ENCODE measurements at places on chromosomes 6 and 20.

GRCh38 chr20:57657535-57658446 lies 37.6 kb upstream of the ZBP1 start:
- DNase-seq, result no peak

- DNase-seq, result no peak
Measured at GRCh38 chr6:30020626-30021025, 40.4 kb upstream of the POLR1H start.

- DNase-seq, result no peak
Measured at GRCh38 chr20:62635852-62636251, 6.5 kb upstream of the SLCO4A1 start.

DNA sequence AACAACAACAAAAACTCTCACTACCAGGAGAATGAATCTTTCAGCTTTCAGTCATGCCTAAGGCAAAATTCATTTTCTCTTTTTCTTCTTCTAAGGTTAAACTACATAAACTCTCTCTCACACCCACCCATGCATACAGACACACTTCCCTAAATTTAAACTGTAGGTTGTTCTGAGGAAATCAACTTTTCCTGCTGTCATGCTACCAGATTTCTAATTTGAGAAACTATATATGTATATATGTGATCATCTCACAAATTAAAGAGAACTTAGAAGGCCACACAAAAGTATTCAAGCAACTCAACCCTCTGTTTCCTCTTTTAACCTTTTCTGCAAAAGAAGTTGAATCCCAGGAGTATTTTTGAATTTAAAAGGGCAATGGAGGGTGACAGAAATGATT lies 532.5 kb downstream of the KIF16B start:
- no peak for DNase-seq

GRCh38 chr6:5471637-5472398 lies 210.5 kb downstream of the FARS2 start:
- DNase-seq, result no peak
